ENCODE measurements at places on chromosomes 5 and 9. TPM values are rescaled to one million over a fixed set of nuclear protein-coding genes. Genes with fewer than 3 reads are reported as not detected.
A peak's percentile ranks its signal among the peaks of the same experiment; 100 is the strongest.

DNA sequence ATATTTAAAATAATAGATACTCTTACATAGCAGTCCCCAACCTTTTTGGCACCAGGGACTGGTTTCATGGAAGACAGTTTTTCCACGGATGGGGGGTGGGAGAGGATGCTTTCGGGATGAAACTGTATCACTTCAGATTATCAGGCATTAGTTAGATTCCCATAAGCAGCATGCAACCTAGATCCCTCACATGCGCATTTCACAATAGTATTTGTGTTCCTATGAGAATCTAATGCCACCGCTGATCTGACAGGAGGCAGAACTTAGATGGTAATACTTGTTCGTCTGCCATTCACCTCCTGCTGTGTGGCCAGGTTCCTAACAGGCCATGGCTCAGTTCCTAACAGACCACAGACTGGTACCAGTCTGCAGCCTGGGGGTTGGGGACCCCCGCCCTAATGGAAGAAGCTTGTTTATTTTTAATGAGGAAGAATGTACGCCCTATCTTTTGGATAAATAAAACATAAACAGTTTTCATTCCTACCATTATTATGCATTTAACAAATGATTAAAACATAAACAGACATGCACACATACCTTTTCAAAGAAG is 187.7 kb downstream of the ZSWIM6 start:
- H3K27me3 ChIP-seq = no peaks in the 10 kb centered on the region
- peak; percentile 21 for DNase-seq
- peaks cover 7% of the 10 kb centered on the region for H3K36me3 ChIP-seq
- no peak overlapping the region for H3K27ac ChIP-seq
- H3K4me1 ChIP-seq = no peaks in the 10 kb centered on the region

DNA sequence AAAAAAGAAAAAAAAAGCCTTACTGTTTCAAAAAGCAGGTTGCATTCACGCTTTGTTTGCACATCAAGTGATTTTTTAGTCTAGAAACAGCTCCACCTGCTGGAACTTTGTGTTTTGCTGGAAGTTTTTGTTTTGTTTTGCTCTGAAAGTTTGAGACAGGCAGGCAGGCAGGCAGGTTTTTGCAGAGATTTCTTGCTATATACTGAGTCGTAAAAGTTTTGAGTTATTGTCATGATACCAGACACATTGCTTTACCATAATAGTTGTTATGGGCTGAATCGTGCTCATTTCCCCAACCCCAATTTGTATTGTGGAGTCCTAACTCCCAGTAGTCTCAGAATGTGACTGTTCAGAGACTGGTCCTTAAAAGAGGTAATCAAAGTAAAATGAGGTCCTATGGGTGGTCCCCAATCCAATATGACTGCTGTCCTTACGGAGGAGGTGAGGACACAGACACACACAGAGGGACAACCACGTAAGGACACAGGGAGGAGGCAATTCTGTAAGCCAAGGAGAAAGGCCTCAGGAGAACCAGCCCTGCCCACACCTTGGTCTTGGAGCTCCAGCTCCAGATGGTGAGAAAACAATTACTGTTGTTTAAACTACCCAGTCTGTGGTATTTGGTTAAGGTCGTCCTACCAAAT is 20.9 kb downstream of the OR2Y1 start:
- no peak overlapping the region for H3K27ac ChIP-seq
- no peaks in the 10 kb centered on the region for H3K4me1 ChIP-seq
- H3K4me3 ChIP-seq = no peak overlapping the region
- H3K27me3 ChIP-seq = no peaks in the 10 kb centered on the region

- peak; percentile 12 for DNase-seq
- no peak overlapping the region for H3K27ac ChIP-seq
- no peak overlapping the region for H3K4me3 ChIP-seq
- no peaks in the 10 kb centered on the region for H3K4me1 ChIP-seq
- H3K27me3 ChIP-seq = no peaks in the 10 kb centered on the region
These were observed 41.6 kb upstream of the TMEM215 start for GRCh38 chr9:32741706-32742105.

Gene ADGRD2
- not detected for total RNA-seq

GRCh38 chr5:132335402-132335801 is 34.1 kb upstream of the SLC22A5 start:
- H3K27me3 ChIP-seq = no peaks in the 10 kb centered on the region
- no peak overlapping the region for H3K27ac ChIP-seq
- no peaks in the 10 kb centered on the region for H3K4me1 ChIP-seq

- no peaks in the 10 kb centered on the region for H3K36me3 ChIP-seq
- no peak overlapping the region for H3K27ac ChIP-seq
- H3K4me3 ChIP-seq = no peak overlapping the region
- H3K27me3 ChIP-seq = peaks cover 9% of the 10 kb centered on the region
These were observed 29.4 kb downstream of the SH3RF2 start for GRCh38 chr5:145965804-145966203.

DNA sequence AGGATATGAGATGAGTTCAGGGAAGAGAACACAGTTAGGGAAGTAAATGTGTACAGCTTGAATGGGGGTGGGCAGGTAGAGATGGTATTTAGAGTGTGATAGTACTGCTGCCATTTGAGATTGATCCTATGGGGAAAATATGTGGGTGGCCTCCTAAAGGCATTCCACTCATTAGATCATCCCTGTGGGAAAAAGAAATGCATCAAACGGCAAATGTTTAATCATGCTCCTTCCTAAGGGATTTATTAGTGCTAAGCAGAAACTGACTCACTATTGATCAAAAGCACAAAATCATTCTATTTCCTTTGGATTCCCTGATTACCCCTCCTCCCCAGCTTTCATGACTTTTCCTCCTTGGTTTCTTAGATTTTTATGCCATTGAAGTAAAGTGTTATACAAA is 36.4 kb upstream of the SMC5 start:
- no peaks in the 10 kb centered on the region for H3K4me1 ChIP-seq
- no peak overlapping the region for H3K27ac ChIP-seq
- H3K36me3 ChIP-seq = no peaks in the 10 kb centered on the region
- H3K4me3 ChIP-seq = no peak overlapping the region
- H3K27me3 ChIP-seq = no peaks in the 10 kb centered on the region

DNA sequence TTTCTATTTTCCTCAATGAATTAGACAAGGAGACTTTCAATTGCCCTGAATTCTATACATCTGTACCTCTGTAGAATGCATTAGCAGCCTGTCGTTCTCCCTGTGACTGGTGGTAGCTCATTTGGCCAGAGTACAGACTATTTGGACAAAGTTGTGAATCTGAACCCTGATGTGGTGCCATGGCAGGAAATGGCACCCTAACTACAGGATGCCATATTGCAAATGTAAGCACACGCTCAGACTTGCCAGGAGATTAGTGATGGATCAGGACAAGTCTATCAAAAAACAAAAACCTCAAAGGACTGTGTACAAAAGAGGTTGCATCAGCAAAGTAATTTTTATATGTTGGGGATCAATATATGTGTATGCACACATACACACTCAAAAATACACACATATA is 58.3 kb downstream of the SVEP1 start:
- no peaks in the 10 kb centered on the region for H3K36me3 ChIP-seq
- no peak overlapping the region for H3K27ac ChIP-seq
- DNase-seq = no peak
- no peaks in the 10 kb centered on the region for H3K4me1 ChIP-seq

Gene AHRR
- total RNA-seq = 8.8 TPM

DNA sequence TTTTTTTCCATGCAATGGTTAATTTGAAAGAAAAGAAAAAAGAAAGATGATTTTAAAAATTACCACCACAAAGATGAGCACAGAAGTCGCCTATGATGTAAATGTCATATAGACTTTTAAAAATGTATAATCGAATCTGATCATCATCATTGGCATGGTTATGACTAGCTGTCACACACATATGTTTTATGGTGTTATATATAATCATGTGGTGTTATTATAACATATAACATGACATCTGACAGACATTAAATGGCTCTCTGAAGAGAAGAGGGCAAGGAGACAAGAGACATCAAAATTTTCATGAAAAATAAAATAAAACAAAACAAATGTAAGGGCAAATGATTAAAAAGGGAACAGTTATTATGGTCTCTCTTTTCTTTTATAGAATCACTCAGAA is 217.5 kb downstream of the TMEM161B start:
- DNase-seq = no peak
- no peaks in the 10 kb centered on the region for H3K4me1 ChIP-seq
- H3K36me3 ChIP-seq = no peaks in the 10 kb centered on the region
- H3K27ac ChIP-seq = no peak overlapping the region
- no peaks in the 10 kb centered on the region for H3K27me3 ChIP-seq
- no peak overlapping the region for H3K4me3 ChIP-seq

- H3K27ac ChIP-seq = no peak overlapping the region
- DNase-seq = peak; percentile 44
- no peaks in the 10 kb centered on the region for H3K4me1 ChIP-seq
- no peak overlapping the region for H3K4me3 ChIP-seq
- H3K36me3 ChIP-seq = no peaks in the 10 kb centered on the region
These were observed 11.2 kb upstream of the NFIB start for GRCh38 chr9:14325147-14325546.

- no peaks in the 10 kb centered on the region for H3K36me3 ChIP-seq
- no peak overlapping the region for H3K27ac ChIP-seq
- no peak overlapping the region for H3K4me3 ChIP-seq
- no peak for DNase-seq
These were observed 401.1 kb downstream of the EFNA5 start for GRCh38 chr5:107269678-107270077.

- H3K4me3 ChIP-seq = peak overlapping the region; percentile 64
- peak overlapping the region; percentile 90 for H3K27ac ChIP-seq
- H3K27me3 ChIP-seq = no peaks in the 10 kb centered on the region
- H3K4me1 ChIP-seq = peaks cover 17% of the 10 kb centered on the region
- no peaks in the 10 kb centered on the region for H3K36me3 ChIP-seq
These were observed 2.7 kb upstream of the LCN12 start for GRCh38 chr9:136949239-136949816.

Gene TLX3
- not detected for total RNA-seq

Gene TEK
- 29.3 TPM for total RNA-seq

Gene TTC23L
- total RNA-seq = 1.6 TPM

GRCh38 chr5:41927604-41928003 is 2.5 kb downstream of the FBXO4 start:
- H3K4me3 ChIP-seq = no peak overlapping the region
- no peak overlapping the region for H3K27ac ChIP-seq
- H3K27me3 ChIP-seq = no peaks in the 10 kb centered on the region
- no peaks in the 10 kb centered on the region for H3K36me3 ChIP-seq
- no peaks in the 10 kb centered on the region for H3K4me1 ChIP-seq
- no peak for DNase-seq

DNA sequence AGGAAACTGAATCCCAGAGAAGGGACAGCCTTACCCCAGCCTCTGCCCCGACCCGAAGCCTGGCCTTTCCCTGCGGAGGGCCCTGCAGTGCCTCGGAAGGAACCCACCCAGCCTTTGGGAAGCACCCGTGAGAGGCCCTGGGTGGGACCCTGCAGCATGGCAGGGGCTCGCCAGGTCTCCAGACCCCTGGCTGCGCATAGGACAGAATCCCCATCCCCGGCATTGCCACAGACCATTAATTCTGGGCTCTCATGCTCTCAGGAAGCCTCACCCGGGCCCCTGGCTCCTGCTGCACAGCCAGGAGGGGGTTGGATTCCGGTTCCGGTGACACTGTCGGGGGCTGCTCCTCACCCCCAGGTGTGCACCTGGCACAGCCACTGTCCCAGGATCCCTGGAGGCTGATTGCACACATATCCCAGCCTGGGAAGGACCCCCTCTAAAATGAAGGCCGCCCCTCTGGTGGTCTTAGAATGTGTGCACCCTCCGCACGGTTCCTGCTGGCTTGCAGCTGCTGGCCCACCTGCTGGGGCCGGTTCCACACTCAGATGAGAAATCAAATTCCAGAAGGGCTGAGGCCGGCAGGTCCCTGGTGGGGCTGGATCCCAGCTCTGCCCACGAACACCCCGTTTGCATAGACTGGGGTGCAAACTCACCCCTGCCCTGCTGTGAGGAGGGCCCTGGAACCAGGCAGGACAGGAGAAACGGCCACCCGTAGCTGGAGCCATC is 4.7 kb downstream of the EGFL7 start:
- peaks cover 10% of the 10 kb centered on the region for H3K4me1 ChIP-seq
- H3K36me3 ChIP-seq = no peaks in the 10 kb centered on the region
- no peak for DNase-seq
- no peaks in the 10 kb centered on the region for H3K27me3 ChIP-seq
- peak overlapping the region; percentile 65 for H3K4me3 ChIP-seq

GRCh38 chr5:150085950-150086715 is at the start of gene CSF1R:
Gene CSF1R, minus strand, starts transcription at chr5:150086554. Its CDS starts 127 bp downstream, at chr5:150086427.
- no peak for DNase-seq
- no peaks in the 10 kb centered on the region for H3K27me3 ChIP-seq
- no peaks in the 10 kb centered on the region for H3K36me3 ChIP-seq
- no peak within 1 kb of the TSS for H3K4me3 ChIP-seq

DNA sequence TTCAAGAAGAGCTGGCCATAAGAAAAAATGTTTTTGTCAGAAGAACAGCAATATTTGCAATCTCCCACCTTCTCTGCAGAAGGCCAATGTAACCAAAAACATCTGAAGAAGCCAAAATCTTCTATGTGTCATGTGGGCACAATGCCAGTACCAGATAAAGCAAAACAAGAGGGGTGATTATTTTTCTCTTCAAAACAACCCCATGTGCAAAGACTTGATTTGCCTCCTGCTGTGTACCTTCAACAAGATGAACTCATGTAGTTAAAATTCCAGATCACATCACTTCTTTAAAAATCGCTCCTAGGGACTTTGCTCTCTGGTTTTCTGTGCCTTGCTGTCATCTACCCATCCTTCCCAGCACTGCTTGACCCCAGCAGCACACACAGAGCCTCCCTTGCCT is 134.0 kb upstream of the MAP3K1 start:
- H3K27ac ChIP-seq = no peak overlapping the region
- no peaks in the 10 kb centered on the region for H3K4me1 ChIP-seq
- no peak for DNase-seq
- H3K27me3 ChIP-seq = no peaks in the 10 kb centered on the region
- H3K4me3 ChIP-seq = no peak overlapping the region

DNA sequence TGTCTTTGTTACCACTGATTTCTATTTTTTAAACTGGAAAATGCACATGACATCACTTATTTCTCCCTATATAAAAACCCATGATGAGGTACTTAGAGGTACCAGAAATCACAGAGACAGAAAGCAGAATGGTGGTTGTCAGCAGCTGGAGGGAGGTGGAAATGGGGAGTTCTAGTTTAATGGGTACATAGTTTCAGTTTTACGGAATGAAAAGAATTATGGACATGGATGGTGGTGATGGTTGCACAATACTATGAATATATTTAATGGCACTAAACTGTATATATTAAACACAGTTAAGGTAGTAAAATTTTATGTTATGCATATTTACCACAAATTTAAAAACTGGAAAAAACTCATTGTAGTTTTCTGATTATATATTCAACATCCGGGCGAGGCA is 50.5 kb upstream of the CPEB4 start:
- no peak overlapping the region for H3K27ac ChIP-seq
- DNase-seq = no peak
- no peak overlapping the region for H3K4me3 ChIP-seq
- H3K36me3 ChIP-seq = no peaks in the 10 kb centered on the region

Gene ARL14EPL
- not detected for total RNA-seq

GRCh38 chr9:120397453-120397852 is 182.5 kb downstream of the CDK5RAP2 start:
- no peak overlapping the region for H3K4me3 ChIP-seq
- DNase-seq = no peak
- peaks cover 46% of the 10 kb centered on the region for H3K36me3 ChIP-seq
- H3K4me1 ChIP-seq = peaks cover 2% of the 10 kb centered on the region
- H3K27me3 ChIP-seq = no peaks in the 10 kb centered on the region

Data from lung (tissue), 17 donors.